Brain microvascular endothelial cell (primary cell): ENCODE measurements at places on chromosomes 12 and 14.

GRCh38 chr14:92122351-92122677 is 545 bp downstream of the CPSF2 start:
- peak; percentile 18 for DNase-seq

GRCh38 chr14:98977451-98977850 is 294.5 kb downstream of the BCL11B start:
- DNase-seq: no peak

- DNase-seq: no peak
Observed at GRCh38 chr14:67539116-67539515, 6.0 kb downstream of the PLEKHH1 start.

- no peak for DNase-seq
Observed at GRCh38 chr12:991350-992333, 619 bp downstream of the ERC1 start.
